ENCODE measurements at places on chromosomes 3 and 15.

DNA sequence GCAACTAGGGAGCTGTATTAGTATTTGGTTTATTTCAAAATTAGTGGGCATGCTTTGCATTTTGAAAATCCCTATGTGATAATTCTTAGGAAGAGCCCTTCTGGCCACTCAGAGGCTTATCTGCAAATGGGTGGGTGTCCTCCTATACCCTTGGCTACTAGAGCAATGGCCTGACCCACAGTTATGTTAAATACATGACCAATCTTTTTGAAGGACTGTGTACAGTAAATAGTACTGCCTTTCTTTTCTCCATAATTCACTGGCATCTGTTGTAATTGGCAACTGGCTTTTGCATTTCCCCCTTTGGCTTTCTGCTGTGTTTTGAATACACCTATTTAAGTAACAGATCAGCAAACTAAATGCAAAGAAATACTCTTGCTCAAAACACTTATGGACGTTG, 175.4 kb downstream of the ANXA2 start:
- no peak for DNase-seq

GRCh38 chr15:64058279-64058678, 12.0 kb upstream of the DAPK2 start:
- DNase-seq: no peak

DNA sequence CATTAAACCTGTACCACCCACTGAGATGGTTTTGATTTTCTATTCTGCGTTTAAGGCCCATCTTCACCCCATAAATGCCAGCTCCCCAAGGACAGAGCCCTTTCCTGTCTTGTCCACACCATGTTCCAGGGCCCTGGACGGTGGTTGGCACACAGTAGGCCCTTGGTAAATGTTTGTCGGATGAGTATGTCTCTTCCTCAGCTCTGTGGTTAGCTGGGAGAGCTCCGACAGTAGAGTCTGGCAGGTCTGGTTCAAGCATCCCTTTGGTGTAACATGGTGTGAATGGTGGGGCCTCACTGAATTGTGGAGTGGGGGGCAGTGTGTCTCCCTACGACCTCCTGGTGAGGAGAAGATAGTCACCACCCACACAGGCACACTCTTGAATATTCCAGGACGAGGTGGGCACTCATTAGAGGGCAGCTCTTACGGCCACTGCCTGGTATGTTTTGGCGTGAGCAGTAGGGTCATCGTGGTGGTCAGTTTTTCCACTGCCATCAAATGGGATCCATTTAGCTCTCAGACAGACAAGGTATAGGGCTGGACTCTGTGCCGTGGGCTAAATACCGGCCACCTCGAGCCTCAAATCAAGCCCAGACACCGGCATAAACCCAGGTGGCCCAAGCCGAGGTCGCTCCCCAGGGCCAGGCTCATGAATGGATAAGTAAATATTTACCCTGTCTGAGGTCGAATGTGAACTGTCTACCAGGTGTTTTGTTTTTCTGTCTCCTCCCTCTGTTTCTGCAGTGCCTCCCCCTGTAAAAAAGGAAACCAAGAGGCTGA, 61.3 kb downstream of the SMAD3 start:
- DNase-seq: no peak

DNA sequence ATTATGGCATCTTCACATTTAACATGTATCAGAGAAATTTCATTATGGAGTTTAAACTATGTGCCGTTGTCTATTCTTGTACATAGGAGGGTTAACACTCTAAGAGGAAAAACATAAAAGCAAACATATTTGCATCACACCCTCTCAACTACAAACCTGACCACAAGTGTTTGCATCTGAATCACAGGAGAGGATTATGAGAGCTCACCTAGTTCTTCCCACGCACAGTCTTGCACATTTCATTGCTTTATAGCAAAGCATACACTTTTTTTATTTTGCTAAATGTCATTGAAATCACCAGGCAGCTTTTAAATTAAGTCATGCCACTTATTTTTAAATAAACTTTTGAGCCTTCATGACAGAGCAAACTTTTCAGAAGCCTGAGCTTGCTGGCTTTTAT, 12.5 kb downstream of the TRAT1 start:
- DNase-seq: no peak
